ENCODE measurements at places on chromosomes 7 and 10.

- no peak for DNase-seq
Measured at GRCh38 chr10:35126062-35126529, 550 bp upstream of the CREM start.

- no peak for DNase-seq
Measured at GRCh38 chr10:16835228-16835627, 18.0 kb upstream of the RSU1 start.

DNA sequence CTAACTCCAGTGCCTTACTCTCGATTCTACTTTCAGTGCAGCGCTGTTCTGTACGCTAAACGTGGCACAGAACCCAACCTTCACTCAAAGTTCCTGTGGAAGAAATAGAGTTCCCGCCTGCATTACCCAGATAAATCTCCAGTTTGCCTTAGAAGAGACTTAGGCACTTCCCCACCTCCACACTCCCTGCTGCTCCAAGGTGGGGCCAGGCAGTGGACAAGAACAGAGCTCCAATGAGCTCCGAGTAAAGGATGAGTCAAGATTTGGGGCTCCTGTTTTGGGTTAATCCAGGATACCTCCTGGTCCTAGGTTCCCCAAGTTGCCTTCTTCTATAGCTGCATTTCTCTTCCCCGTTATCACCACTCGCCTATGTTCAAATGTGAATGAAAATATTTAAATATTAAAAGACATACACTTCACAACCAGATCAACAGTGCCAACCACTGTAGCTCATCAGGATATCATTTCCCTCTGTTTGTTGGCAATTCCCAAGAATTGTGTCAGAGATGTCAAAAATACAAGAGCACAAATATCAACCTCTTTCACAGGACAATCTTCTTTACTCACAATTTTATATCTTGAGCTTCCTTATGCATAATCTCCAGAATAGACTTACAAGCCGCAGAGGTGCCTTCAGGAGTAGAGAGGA is 48.0 kb downstream of the MALSU1 start:
- no peak for DNase-seq

DNA sequence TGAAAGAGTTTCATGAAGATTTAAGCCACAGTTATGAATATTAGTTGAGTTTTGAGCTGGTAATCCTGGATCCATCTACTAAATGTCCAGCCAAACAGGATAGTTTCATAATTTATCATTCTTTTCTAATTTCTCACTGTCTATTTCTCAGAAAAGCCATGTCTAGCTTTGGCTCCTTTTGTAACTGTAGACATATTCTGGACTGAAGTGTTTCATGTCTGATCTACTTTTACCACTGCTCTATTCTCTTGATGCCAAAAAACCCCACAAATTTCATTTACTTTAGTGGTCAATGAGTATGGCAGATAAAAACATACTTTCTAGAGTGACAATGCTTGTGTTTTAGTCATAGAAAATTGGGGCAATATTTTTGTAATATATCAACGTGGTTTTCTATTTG is 61.2 kb downstream of the ICA1 start:
- DNase-seq: no peak

DNA sequence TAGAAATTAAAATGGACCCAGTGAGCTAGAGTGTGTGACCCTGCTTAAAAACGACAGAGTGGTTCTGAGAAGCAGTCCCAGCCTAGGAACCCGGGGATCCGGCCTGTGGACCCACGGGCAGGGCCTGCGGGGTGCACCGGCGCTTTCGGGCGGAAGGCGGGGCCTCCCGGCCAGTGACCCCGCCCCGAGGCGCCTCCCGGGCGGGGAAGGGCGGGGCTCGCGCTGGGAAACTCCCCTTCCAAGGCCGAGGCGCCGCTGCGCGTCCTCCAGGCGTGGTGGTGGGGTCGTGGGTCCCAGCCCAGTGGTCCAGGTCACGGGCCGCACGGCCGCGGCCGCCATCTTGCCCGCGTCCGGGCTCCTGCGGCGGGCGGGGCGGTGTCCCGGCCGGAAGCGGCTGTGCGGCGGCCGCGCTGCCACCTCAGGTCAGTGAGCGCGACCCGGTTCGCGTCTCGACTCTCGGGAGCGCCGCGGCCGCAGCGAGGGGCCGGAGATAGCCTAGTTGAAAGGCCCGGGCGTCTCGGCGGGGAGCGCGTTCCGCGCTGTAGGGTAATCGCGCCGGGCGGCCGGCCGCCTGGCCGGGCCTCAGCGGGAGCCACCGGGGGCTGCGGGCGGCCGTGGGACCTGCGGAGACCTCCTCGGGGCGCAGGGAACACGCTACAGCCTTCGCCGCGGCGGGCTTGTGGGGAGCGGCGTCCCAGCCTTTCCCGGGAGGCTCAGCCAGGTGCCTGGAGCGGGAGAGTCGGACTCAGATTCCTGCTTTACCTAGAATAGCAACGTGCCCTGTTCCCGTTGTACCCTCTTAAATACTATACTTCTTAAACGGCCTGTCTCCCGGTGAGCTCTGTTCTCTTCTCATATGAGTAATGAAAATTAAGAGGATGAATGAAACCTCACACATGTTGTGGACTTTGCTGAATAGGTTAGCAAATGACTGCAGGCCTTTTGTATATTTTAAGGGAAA is at the start of gene MIOS:
TSS of gene MIOS (plus strand) at position 234 of the 961 bp plus-strand sequence. CDS start 5,592 bp downstream, outside the sequence.
- DNase-seq: peak; percentile 71

DNA sequence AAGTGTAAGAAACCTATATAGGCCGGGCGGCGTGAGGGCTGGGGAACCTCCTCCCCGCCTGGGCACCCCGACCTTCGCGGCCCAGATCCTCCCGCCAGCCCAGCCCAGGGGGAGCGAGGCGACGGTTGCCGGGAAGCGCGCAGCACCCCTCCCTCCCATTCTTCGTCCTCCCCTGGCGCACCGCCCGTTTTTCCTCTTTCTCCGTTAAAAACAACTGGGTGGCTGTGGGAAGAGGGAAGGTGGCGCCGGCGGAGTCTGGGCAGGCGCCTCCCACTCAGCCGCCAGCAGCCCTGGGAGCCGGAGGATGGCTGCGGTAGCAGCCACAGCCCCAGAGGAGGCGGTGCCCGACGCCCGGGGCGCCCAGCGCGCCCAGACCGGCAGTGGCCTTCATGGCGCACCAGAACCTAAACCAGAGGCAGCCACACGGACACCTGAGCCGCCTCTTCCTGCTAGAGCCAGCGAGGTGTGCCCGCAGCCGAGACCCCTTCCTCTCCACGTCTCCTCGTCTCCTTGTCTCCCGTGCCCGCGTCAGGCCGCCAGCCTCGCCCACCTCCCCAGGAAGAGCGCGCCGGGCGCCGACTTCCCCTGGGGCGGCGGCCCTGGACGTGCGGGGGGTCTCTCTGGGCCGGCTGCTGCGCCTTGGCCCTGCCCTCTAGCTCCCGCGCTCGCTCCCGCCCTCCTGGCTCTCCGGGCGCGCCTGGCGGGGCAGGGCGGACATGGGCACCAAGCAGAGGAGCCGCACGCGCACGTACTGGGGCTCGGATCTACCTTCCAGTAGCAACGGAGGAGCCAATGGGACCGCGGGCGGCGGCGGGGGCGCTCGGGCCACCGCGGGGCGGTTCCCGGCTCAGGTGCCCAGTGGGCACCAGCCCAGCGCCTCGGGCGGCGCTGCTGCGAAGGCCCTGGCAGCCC is 32.8 kb upstream of the SFTPD start:
- DNase-seq: peak; percentile 59

DNA sequence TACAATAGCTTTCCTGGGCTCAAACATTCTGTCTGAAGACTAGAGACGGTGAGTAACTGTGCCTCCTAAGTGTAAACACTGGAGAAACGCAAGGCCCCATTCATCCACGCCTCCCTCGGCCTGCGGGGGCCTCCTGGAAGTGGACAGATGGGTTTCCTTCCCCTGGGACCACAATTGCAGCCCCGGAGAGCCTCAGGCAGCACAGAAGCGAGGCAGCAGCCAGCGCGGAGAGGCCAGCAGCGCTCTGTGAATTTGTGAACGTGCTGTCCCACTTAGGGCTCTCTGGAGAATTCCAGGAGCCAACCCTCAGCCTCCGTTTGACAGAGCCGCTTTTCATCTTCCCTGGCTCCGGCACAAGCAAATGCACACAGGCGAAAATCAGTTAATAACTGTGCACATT is 23.2 kb upstream of the CALN1 start:
- DNase-seq: no peak

GRCh38 chr10:17076626-17077345 is 52.8 kb downstream of the CUBN start:
- no peak for DNase-seq

DNA sequence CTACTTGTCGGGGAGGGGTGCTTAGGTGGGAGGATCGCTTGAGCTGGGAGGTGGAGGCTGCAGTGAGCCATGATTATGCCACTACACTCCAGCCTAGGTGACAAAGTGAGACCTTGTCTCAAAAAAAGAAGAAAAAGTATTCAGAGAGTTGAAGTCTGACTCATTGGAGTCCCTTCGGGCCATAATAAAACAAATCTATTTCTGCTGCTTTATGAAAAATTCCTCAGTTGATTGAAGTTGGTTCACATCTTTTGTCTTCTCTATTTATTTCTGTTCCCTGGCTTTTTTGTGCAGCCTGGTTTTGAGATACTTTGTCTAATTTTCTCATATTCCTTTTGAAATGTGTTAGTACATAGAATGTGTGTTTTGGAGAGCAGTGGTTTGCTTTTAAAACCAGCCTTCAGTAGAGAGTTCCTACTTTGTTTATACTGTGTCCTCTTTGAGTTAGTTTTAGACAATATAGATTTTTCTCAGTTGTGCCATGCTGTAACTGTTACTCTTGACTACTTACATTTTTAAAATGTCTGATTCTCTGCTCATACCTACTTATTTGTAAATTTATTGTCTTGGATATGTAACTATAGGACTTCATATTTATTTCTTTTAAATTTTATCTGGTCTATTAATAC is 36.7 kb downstream of the LUC7L2 start:
- peak; percentile 2 for DNase-seq

DNA sequence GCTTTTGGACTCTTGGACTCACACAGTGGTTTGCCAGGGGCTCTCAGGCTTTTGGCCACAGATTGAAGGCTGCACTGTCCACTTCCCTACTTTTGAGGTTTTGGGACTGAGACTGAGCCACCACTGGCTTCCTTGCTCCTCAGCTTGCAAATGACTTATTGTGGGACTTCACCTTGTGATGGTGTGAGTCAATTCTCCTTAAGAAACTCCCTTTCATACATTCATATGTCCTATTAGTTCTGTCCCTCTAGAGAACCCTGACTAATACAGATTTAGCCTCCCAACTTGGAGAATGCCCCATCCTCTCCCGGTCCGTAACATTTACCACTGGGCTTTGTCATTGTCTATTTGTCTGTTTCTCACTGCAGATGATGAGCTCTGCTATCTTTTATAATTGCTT is 52.8 kb upstream of the CUL1 start:
- no peak for DNase-seq

DNA sequence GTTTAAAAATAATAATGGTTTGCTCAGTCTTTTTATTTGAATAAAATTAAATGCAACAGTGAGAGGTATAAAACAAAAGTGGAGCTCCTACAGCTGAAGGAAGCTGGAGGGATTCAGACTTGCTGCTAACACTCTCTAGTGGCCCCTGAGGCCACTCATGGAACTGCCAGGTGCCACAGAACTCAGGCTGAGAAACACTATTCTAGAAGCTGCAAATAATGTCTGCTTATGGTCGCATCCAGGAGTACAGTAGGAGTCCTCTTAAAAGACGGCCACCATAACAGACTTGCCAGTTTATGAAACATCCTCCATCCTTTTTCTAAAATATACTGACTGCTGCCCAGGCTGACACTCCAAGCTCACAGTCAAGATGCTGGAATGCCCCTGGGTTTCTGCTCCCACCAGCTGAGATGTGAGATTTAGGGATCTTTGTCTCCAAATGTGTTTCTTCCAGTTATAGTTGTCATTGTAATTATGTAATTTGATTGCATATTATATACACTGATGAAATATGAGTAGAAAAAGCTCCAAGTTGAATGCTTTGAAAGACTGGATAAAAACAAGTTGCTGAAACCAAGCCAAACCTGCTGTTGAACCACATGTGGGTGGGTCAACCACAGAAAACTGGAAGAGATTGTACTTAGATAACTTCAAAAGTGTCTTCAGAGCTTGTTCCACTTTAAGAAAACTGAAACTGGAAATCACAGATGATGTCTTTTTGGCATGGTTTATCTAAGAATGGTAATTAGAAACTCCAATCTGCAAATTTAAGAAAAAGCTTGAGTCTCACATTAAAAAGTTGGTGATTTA is 213.7 kb upstream of the AOAH start:
- DNase-seq: no peak

DNA sequence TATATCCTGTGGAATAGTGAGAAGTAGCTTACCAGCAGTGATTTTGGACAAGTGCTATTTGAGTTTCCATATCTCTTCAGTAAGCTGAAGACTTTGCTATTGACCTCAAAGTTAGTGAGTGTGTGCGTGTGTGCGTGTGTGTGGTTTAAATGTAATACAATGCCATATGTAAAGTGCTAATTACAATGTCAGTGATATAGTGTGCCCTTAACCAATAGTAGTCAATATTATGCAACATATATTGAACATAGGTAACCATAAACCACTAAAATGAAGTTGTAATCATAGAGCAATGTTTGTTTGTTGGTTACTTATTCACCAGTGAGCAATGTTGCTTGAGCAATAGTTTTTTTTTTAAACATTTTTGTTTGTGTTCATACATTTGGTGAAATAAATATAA is 309.4 kb downstream of the NXPH1 start:
- no peak for DNase-seq

DNA sequence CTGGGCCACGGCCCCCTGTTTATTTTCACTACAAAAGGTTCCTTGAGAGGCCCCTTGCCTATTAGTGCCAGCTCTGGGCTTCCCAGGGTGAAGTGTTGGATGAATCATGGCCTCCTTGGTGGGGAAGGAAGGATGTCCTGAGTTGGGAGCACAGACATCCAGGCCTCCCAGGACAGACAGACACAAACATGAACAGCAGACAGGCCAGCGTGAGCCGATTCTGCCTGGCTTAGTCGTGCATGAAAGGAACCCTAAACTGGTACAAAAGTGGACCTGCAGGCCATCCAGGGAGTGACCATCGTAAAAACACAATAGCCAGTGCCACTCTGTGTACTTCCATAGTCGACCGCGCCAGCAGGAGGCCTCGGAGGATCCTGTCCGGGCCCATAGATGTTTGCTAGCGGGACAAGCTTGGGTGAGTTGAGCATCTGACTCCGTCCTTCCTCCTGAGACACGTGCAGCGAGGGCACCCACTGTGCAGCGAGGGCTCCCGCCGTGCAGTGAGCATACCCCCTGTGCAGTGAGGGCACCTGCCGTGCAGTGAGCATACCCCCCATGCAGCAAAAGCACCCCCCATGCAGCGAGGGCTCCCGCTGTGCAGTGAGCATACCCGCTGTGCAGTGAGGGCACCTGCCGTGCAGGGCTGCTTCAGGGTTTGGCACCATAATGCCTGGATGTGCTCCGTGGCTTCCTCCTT is 51.3 kb upstream of the PRKAR1B start:
- no peak for DNase-seq

DNA sequence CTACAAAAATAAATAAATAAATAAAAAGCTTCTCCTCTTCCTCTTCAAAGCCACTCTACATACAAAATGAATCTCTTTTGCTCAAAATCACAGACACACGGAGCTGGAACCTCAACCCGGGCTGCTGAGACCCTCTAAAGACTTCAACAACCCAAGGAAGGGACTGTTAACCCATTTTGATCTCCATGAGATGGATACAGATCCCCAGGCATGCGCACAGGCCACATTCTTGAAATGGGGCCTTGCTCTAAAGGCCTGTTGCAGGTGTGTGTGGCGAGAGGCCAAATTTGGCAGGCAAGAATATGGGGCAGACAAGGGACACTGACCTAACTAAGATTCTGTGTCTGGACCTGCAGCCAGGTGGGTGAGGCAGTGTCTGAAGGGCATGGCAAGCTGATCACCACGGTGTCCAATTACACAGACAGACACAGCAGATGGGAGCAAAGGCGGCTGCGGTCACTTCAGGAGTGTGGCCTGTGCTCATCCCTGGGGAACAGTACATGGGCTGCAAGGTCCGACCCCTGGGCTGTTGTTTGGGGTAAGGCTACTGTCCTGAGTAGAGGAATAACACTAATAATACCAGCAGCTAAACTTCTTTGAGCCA is 219.8 kb downstream of the HECW1 start:
- DNase-seq: no peak
